ENCODE measurements at places on chromosomes 11 and 22.

DNA sequence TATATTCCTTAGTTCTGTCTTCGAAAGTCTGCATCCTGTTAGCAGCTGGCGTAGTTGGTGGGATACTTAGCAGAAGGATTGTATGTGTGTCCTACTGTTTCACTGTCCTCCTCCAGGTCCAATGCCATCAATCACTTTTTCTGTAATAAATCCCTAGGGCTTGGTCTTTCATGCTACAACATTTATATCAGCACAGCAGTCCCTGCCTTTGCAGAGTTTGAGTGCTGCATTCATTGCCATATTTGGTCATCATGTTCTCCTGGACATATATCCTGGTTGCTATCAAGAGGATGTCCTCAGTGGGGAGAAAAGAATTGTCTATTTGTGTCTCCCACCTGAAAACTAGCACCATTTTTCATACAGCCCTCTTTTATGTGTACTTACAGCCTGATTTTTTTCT lies 67.0 kb downstream of the OR5AK2 start:
- H3K4me1 ChIP-seq: no peaks in the 10 kb centered on the region
- no peaks in the 10 kb centered on the region for H3K27me3 ChIP-seq
- H3K27ac ChIP-seq: no peak overlapping the region
- no peaks in the 10 kb centered on the region for H3K36me3 ChIP-seq

DNA sequence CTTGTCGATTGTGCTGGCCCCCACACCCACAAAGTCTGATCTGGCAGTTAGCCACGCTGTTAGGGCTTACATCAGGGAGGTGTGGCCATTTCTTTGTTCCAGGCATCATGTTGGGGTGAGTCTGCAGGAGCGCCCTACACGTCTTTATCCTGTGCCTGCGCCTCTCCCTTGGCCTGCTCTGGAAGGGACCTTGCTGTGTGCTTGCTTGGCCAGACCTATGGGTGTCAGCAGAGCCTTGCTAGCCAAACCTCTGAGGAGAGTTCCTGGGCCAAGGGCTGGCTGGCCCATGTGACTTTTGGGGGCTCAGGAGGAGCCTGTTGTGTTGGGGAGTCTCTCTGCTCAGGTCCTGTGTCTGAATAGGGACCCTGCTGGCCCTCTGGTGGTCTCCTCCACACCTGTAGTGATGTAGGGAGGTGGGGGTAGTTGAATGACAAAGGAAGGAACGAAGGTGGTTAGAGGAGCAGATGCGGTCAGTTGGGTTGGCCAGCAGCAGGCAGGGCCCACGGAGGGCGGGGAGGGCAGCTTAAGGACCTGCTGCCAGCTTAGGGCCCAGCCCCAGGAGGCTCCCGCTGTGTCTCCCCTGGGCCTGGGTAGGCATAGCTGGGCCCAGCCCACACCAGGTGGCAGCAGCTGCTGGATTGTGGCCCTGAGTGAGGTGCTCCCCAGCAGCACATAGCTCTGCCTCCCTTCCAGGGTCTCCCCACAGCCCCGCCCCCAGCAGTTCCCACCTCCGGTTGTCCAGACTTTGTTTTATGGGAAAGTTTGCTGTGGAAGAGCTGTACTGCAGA lies 7.9 kb downstream of the PPIL2 start:
- H3K27me3 ChIP-seq: no peaks in the 10 kb centered on the region

- peak; percentile 17 for DNase-seq
- peak overlapping the region; percentile 70 for H3K27ac ChIP-seq
- no peaks in the 10 kb centered on the region for H3K36me3 ChIP-seq
- no peaks in the 10 kb centered on the region for H3K27me3 ChIP-seq
- H3K4me1 ChIP-seq: no peaks in the 10 kb centered on the region
- no peak overlapping the region for H3K4me3 ChIP-seq
Measured at GRCh38 chr11:61911701-61912529, 5.5 kb downstream of the RAB3IL1 start.

DNA sequence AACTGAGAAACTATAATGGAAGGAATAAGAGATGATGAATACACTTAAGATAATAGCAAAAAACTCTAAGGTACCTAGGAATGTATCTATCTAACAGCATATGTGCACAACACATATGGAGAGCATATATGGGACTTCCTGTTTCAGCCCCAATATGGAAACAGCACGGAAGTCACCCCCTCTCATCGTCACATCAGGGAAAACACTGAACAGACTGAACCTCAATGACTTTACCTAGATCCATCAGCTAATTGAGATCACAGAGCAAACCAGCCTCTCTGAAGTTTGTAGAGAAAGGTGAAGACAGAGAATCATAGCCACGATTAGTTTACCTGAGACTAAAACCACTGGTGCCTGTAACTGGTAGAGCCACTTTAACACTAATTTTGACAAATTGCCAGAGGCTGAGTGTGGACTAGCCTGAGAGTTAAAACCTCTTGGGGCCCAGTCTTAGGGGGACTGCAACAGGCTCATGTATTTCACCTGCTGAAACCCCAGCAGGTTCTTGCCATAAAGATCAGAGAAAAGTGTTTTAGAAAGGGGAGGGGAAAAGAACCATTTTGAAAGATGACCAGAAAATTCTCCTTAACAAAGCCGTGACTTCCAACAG lies 722.6 kb downstream of the TBC1D22A start:
- no peak overlapping the region for H3K4me3 ChIP-seq
- no peak overlapping the region for H3K27ac ChIP-seq
- H3K27me3 ChIP-seq: no peaks in the 10 kb centered on the region
- no peak for DNase-seq

- H3K27ac ChIP-seq: no peak overlapping the region
- no peak for DNase-seq
- no peaks in the 10 kb centered on the region for H3K4me1 ChIP-seq
- H3K4me3 ChIP-seq: no peak overlapping the region
- H3K36me3 ChIP-seq: no peaks in the 10 kb centered on the region
Measured at GRCh38 chr22:40323681-40324171, 22.6 kb upstream of the ADSL start.

- no peak for DNase-seq
- H3K27ac ChIP-seq: peak overlapping the region; percentile 87
- H3K36me3 ChIP-seq: no peaks in the 10 kb centered on the region
- peaks cover 7% of the 10 kb centered on the region for H3K4me1 ChIP-seq
- H3K4me3 ChIP-seq: no peak overlapping the region
- H3K27me3 ChIP-seq: no peaks in the 10 kb centered on the region
Measured at GRCh38 chr11:33723238-33723881, 12.9 kb downstream of the CD59 start.

DNA sequence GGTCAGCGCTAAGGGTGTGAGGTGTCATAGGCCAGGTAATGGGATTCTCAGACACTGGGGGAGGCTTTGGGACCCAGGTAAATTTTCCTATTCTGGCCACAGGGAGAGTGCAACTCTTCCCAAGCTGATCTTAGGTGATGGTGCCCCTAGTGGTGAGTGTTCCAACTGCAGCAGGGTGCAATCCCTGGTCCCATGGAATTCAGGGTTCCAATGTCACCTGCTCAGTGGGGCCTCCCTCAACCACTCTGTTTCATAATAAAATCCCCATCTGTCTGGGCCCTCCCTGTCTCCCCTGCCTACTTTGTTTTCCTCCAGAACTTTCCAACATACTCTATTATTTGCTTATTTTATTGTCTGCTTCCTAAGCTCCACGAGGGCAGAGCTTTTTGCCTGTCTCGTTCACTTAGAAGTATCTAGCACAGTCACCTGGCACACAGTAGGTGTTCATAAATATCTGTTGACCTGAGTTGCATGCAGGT lies 2.9 kb upstream of the SGSM1 start:
- no peak for DNase-seq
- H3K4me3 ChIP-seq: no peak overlapping the region
- no peaks in the 10 kb centered on the region for H3K4me1 ChIP-seq
- no peaks in the 10 kb centered on the region for H3K36me3 ChIP-seq

DNA sequence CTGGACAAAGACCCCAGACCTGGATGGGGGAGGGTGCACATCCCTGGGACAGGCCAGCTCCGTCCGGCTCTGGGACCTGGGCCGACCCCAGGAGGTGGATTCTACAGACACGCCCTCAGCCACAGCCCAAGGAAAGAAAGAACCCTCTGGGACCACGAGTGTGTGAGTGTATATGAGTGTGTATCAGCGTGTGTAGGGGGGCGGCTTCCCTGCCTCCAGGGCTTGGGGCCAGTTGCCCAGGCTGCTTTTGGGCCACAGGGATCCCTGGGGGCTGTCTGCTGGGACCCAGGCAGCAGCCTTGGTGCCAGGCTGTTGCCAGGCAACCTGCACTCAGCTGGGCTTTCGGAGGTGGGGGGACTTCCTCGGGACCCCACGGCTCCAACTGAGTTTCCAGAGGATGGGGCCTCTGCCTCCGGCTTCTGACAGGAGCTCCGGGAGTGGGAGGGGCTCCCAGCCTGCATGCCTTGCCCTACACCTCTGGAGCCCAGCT lies 8.9 kb downstream of the DUSP8 start:
- no peaks in the 10 kb centered on the region for H3K27me3 ChIP-seq
- H3K4me3 ChIP-seq: no peak overlapping the region
- H3K4me1 ChIP-seq: peaks cover 11% of the 10 kb centered on the region
- DNase-seq: no peak
- H3K27ac ChIP-seq: no peak overlapping the region

GRCh38 chr22:46040471-46041465 lies 63.8 kb upstream of the WNT7B start:
- H3K27ac ChIP-seq: peak overlapping the region; percentile 94
- H3K27me3 ChIP-seq: no peaks in the 10 kb centered on the region
- peak; percentile 15 for DNase-seq

All from uterus (tissue), 4 donors.